ENCODE measurements at places on chromosomes 3 and 15. TPM values are rescaled to one million over a fixed set of nuclear protein-coding genes. Genes with fewer than 3 reads are reported as not detected.

ARPIN gene
- polyA plus RNA-seq, result 13.4 TPM

ADAMTS7 gene
- 0.65 TPM for polyA plus RNA-seq

ISG20 gene
- 81.9 TPM for polyA plus RNA-seq

GRCh38 chr3:99172736-99173657 lies 271.5 kb upstream of the DCBLD2 start:
- H3K4me3 ChIP-seq, result no peak overlapping the region
- peak; percentile 78 for DNase-seq
- H3K4me1 ChIP-seq, result no peaks in the 10 kb centered on the region
- no peaks in the 10 kb centered on the region for H3K27me3 ChIP-seq
- H3K36me3 ChIP-seq, result no peaks in the 10 kb centered on the region

DNA sequence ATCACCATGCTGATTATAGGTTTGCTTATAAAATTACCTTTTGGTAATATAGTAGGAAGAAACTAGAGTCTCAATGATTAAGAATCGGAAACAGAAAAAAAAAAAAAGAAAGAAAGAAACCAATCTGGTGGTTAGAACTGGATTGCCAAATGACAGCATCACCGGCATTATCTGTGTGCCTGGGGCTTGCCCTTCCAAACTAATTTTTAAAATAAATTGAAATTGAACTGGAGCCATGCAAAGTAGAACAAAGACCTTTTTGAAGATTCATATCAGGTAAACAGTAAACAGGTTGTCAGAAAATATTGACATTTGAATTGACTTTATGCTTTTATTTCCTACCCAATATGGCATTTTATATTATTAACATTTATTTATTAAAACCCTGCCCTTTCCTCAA lies 11.2 kb upstream of the CPB1 start:
- no peaks in the 10 kb centered on the region for H3K4me1 ChIP-seq
- H3K27ac ChIP-seq, result no peak overlapping the region
- H3K27me3 ChIP-seq, result no peaks in the 10 kb centered on the region
- no peak for DNase-seq

ALPK3 gene
- polyA plus RNA-seq, result 0.76 TPM

GASK1A gene
- polyA plus RNA-seq, result 4.0 TPM

- no peaks in the 10 kb centered on the region for H3K36me3 ChIP-seq
- no peak overlapping the region for H3K27ac ChIP-seq
- H3K27me3 ChIP-seq, result no peaks in the 10 kb centered on the region
- no peak overlapping the region for H3K4me3 ChIP-seq
- DNase-seq, result no peak
Observed at GRCh38 chr3:146814601-146815315, 209.6 kb upstream of the PLSCR5 start.

- H3K27ac ChIP-seq, result no peak overlapping the region
- no peak for DNase-seq
- no peaks in the 10 kb centered on the region for H3K27me3 ChIP-seq
Observed at GRCh38 chr15:37940876-37941275, 6.4 kb downstream of the TMCO5A start.

- peak; percentile 49 for DNase-seq
- H3K4me1 ChIP-seq, result peaks cover 23% of the 10 kb centered on the region
- no peak overlapping the region for H3K4me3 ChIP-seq
- no peaks in the 10 kb centered on the region for H3K36me3 ChIP-seq
Observed at GRCh38 chr15:71397377-71397776, 282.1 kb downstream of the THSD4 start.

MAPKBP1 gene
- 13.1 TPM for polyA plus RNA-seq

DNA sequence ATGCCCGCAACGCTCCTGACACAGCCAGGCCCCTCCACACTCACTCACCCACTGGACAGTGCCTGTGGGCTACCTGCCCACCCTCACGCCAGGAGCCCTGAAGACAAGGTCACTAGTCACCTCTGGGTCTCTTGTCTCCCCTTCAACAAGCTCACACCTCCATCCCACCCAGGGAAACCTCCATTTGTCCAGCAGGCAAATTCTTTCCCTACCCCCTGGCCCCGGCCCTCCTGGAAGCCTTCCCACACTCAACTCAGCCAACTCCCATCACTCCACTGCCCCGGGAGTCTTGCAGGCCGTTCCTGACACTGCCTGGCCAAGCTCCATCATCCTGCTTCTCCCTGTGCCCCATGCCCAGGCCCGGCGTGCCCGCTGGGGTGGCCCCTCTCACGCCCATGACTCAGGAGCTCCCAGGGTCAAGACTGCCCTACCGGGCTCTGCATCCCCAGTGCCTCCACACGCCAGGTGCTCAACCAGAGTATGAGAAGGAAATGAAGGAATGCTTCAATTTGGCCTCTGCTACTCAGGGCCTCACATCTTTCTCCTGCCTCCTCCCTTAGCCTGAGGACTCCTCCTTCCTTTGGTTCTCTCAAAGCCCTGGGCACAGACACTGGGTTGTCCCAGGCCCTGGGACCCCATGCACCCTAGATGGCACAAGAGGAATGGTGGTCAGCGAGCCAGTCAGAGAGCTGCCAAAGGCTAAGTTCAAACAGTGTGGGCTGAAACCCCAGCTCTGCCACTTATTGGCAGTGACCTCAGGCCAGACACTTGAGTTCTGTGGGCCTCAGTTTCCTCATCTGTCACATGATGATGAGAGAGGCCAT lies 88.6 kb downstream of the SEC22A start:
- no peaks in the 10 kb centered on the region for H3K27me3 ChIP-seq
- H3K4me1 ChIP-seq, result no peaks in the 10 kb centered on the region
- H3K36me3 ChIP-seq, result peaks cover 2% of the 10 kb centered on the region

DNA sequence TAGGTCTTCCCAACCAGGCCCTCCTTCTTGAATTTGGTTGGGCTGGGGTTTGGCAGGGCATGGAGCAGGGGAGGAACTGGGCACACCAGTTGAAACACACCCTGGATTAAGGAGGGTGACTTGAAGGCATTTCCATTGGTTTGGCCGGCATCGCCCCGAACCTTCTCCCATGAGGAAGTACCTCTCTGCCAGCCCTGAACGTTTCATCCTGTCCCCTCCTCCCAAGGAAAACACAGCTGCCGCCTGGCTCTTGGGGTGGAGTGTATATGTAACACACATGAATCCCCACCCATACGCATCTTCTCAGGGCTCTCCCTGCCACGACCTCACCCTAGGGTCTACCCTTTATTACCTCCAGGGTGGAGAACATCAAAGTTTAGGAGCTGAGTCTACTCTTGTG lies 14.6 kb downstream of the UBAP1L start:
- no peaks in the 10 kb centered on the region for H3K27me3 ChIP-seq
- H3K4me3 ChIP-seq, result no peak overlapping the region
- H3K27ac ChIP-seq, result no peak overlapping the region
- H3K4me1 ChIP-seq, result peaks cover 16% of the 10 kb centered on the region
- H3K36me3 ChIP-seq, result peaks cover 88% of the 10 kb centered on the region
- DNase-seq, result no peak

GRCh38 chr3:57972531-57973111 lies 35.6 kb upstream of the FLNB start:
- peak; percentile 68 for DNase-seq
- peak overlapping the region; percentile 76 for H3K27ac ChIP-seq
- peaks cover 19% of the 10 kb centered on the region for H3K4me1 ChIP-seq
- H3K27me3 ChIP-seq, result no peaks in the 10 kb centered on the region

TERC gene
- polyA plus RNA-seq, result not detected

DNA sequence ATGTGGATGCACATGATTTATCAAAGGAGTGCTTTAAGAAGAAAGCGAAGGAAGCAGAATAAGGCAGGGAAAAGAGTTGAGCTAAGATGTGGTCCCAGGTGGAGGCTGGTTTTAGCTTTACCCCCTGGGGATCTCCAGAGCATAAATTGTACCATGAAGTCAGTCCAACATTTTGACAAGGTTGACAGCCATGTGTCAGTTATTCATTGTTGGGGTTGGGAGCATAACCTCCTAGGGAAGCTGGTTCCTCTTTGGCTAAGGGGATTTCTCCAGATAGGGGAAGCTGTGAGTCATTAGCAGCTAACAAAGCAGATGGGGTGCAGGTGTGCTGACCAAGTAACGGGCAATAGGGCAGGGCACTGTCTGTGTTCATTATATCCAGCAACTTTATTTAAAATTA lies 123.7 kb upstream of the IGSF10 start:
- no peak overlapping the region for H3K4me3 ChIP-seq
- H3K27me3 ChIP-seq, result no peaks in the 10 kb centered on the region
- H3K4me1 ChIP-seq, result no peaks in the 10 kb centered on the region
- no peaks in the 10 kb centered on the region for H3K36me3 ChIP-seq
- peak; percentile 15 for DNase-seq

SERINC4 gene
- polyA plus RNA-seq, result 0.55 TPM

DNA sequence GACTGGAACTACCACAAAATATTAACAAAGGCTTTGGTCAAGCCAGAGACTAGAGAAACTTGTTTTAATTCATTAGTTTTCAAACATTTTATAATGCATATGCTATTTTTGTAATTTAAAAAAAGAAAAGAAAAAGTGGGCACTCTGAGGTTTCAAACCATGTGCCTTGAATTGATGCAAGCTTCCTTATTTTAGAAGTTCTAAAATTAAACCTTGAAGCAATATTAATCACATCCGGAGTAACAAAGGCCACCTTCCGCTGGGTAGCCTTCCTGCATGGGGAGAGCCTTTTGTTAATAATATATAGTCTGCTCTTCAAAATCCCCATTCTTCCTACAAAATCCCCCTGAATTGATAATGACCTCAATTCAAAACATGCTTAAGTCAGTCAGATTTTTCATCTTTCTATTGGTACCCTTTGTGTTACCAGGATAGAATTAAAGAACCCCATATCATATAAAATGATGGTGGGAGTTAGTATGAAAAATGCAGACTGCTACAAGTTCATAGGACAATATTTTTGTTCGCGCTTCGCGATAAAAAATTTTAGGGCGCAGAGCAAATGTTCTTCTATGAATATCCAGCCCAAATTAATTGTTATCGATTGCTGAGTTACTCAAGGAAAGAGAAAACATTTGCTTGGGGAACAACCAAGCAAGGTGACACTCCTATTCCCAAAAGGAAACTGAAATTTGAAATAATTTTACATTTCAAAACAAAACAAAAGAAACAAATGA lies 30.6 kb downstream of the LDHAL6B start:
- H3K27ac ChIP-seq, result no peak overlapping the region
- peaks cover 6% of the 10 kb centered on the region for H3K4me1 ChIP-seq
- no peak overlapping the region for H3K4me3 ChIP-seq
- no peaks in the 10 kb centered on the region for H3K36me3 ChIP-seq

GRCh38 chr3:17986348-17986816 lies 244.0 kb upstream of the TBC1D5 start:
- no peak for DNase-seq
- no peak overlapping the region for H3K4me3 ChIP-seq
- H3K27me3 ChIP-seq, result no peaks in the 10 kb centered on the region

STRIT1 gene
- polyA plus RNA-seq, result not detected

GRCh38 chr3:196741249-196741889 lies 1.7 kb downstream of the PAK2 start:
- peak overlapping the region; percentile 88 for H3K4me3 ChIP-seq
- H3K27ac ChIP-seq, result peak overlapping the region; percentile 97
- H3K27me3 ChIP-seq, result no peaks in the 10 kb centered on the region
- no peak for DNase-seq
- peaks cover 52% of the 10 kb centered on the region for H3K4me1 ChIP-seq

- DNase-seq, result no peak
- no peak overlapping the region for H3K27ac ChIP-seq
- no peaks in the 10 kb centered on the region for H3K4me1 ChIP-seq
- H3K4me3 ChIP-seq, result no peak overlapping the region
Observed at GRCh38 chr3:159323848-159324247, 522.0 kb downstream of the MFSD1 start.

- H3K27ac ChIP-seq, result no peak overlapping the region
- H3K36me3 ChIP-seq, result no peaks in the 10 kb centered on the region
Observed at GRCh38 chr15:27427276-27427675, 456.3 kb downstream of the GABRG3 start.

DNA sequence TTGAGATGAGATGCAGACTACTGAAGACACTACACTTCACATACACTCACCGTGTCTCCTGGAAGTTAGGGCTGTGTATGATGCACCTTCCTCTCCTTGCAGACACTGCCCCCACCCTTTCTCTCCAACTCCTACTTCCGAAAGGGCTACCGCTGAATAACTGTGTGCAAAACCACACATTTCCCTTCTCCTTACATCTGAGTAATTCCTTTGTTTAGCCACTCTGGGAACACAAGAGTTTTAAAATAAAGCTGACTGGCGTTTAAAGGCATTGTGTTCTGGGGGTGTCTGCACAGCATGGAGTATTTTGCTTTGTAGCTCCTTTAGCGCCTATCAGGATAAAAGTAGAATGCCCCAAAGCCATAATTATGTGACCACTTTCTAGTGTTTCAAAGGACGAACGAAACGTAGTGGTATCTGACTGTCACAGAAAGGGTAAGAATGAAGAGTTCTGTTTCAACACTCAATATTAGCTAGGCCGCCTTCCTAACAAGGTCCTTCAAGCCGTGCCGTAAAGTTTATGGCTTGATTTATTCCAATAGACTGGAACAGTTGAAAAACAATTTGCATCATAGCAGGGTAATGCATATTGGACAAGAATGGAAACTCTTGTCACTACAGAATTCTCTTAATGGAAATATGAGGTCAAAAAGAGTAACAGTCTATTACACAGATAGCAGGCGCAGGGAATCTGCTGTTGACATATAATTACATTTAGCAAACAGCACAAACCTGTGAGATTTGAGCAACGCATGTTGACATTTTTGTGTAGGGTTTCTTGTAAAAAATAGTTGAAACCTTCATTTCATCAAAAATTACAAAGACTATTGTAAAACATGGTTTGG lies 619.9 kb downstream of the FOXP1 start:
- no peak overlapping the region for H3K4me3 ChIP-seq
- H3K27ac ChIP-seq, result no peak overlapping the region
- H3K27me3 ChIP-seq, result no peaks in the 10 kb centered on the region
- H3K4me1 ChIP-seq, result peaks cover 18% of the 10 kb centered on the region

- H3K27me3 ChIP-seq, result no peaks in the 10 kb centered on the region
- no peak overlapping the region for H3K4me3 ChIP-seq
- H3K36me3 ChIP-seq, result no peaks in the 10 kb centered on the region
- no peak overlapping the region for H3K27ac ChIP-seq
- peaks cover 9% of the 10 kb centered on the region for H3K4me1 ChIP-seq
- no peak for DNase-seq
Observed at GRCh38 chr3:187809612-187809991, 64.3 kb upstream of the BCL6 start.

- no peaks in the 10 kb centered on the region for H3K36me3 ChIP-seq
- peaks cover 72% of the 10 kb centered on the region for H3K4me1 ChIP-seq
- H3K27me3 ChIP-seq, result no peaks in the 10 kb centered on the region
- no peak overlapping the region for H3K4me3 ChIP-seq
Observed at GRCh38 chr3:50630877-50631276, 13.9 kb downstream of the MAPKAPK3 start.

TADA3 gene
- polyA plus RNA-seq, result 36.4 TPM

ROBO1 gene
- 3.7 TPM for polyA plus RNA-seq

SLC12A1 gene
- polyA plus RNA-seq, result not detected

GRCh38 chr3:59464187-59464586 lies 414.4 kb upstream of the CFAP20DC start:
- H3K36me3 ChIP-seq, result no peaks in the 10 kb centered on the region
- no peak overlapping the region for H3K27ac ChIP-seq
- no peak overlapping the region for H3K4me3 ChIP-seq
- H3K4me1 ChIP-seq, result no peaks in the 10 kb centered on the region

ADCY5 gene
- polyA plus RNA-seq, result 2.7 TPM

- no peak for DNase-seq
- H3K36me3 ChIP-seq, result no peaks in the 10 kb centered on the region
- no peak overlapping the region for H3K27ac ChIP-seq
- H3K4me1 ChIP-seq, result no peaks in the 10 kb centered on the region
Observed at GRCh38 chr15:72865486-72865885, 81.9 kb upstream of the ADPGK start.
